Activated naive CD8-positive, alpha-beta T cell treated with anti-CD3 and anti-CD28 coated beads, Interleukin-2, amount 10 ng/mL, durations not matched to agents 7 days and 5 days (primary cell): ENCODE measurements at places on chromosomes 1 and 21. TPM values are rescaled to one million over a fixed set of nuclear protein-coding genes. Genes with fewer than 3 reads are reported as not detected.

- no peak for DNase-seq
Observed at GRCh38 chr1:1869469-1869868, 21.4 kb downstream of the GNB1 start.

GRCh38 chr1:70205434-70206118, at the start of gene LRRC40:
Gene LRRC40 (minus strand): TSS chr1:70205579. CDS start chr1:70205540, 39 bp downstream.
- peak; percentile 98 for DNase-seq

DNA sequence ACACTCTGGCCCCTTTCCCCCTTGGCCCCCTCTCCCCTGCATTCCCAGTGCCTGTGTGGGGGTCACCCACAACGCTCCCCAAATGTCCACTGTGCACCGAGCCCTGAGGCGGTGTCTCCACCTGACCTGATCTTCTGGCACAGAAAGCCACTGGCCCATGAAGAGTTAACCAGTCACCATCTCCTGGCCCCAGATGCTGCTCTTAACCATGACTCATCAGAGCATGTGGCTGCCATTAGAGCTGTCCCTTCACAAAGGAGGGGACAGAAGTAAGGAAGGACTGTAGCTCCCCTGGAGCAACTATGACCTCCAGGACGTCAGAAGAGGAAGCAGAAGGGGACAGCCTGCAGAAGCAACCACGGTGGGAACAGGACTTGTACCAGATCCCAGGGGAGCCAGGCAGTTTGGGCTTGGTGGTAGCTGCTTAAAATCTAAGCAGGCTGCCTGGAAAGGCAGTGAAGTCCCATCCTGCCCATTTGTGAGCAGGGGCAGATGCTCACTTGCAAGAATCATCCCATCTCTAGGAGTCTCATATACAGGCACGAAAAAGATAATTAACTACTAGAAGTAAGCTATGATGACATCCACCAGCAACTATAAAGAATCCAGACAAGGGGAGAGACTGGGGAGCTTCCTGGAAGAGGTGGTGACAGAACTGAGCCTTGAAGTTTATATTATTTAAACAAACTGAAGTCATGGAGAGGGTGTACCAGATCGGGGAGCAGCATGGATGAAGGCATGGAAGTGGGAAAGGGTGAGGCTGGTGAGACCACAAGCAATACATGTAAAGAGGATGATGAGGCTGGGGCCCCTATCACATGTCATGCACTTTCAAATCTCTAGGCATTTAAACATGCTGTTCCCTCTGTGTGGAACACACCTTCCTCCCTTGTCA, 1.1 kb upstream of the TTC39A start:
- DNase-seq = no peak

The PGLYRP3 gene
- total RNA-seq = not detected

The RNASEL gene
- 11.4 TPM for total RNA-seq

- DNase-seq = no peak
Observed at GRCh38 chr1:23545851-23546250, 13.4 kb downstream of the ID3 start.

- DNase-seq = no peak
Observed at GRCh38 chr1:237287876-237288521, 246.0 kb downstream of the RYR2 start.
